Breast epithelium (tissue), 4 donors: ENCODE measurements at places on chromosomes 4 and X.

DNA sequence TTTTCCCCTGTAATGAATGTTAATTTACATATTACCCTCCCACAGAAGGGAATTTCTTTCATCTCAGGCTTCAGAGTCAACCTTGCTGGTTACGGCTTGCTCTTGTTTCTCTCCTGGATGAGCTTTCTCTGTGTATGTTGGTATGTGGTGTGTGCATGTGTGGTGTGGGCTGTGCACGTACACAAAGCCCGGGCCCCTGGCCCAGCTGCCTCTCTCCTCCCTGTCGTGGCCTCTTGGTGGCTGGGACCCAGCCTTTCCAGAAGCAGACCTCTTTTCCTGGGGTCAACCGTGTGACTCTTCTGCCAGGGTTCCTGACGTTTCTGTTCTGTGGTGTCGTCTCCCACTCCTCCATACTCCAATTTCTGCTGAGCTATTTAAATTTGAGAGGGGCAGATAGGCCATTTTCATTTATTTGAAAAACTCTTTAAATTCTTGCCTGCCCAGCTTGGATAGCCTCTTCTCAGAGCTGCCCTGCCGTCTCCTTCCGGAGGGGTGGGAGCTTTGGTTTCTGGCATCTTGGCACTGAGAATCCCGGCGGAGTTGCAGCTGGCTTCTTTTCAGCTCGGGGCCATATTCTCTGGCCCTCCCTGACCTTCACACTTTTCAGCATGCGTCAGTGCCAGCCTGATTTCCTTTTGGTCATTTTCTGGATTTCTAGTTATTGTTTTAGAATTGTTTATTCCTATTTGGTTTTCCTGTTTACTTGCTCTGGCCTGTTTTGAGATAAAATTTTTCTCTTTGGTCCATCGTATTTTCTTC lies 25.1 kb downstream of the FHDC1 start:
- no peak for DNase-seq

- DNase-seq = no peak
Measured at GRCh38 chrX:68183612-68184214, 249.6 kb downstream of the OPHN1 start.

GRCh38 chr4:66182636-66183035 lies 512.3 kb upstream of the EPHA5 start:
- no peak for DNase-seq

GRCh38 chr4:172962564-172963353 lies 205.9 kb upstream of the GALNT7 start:
- DNase-seq = no peak

- no peak for DNase-seq
Measured at GRCh38 chrX:24506082-24506481, 41.0 kb downstream of the PDK3 start.

DNA sequence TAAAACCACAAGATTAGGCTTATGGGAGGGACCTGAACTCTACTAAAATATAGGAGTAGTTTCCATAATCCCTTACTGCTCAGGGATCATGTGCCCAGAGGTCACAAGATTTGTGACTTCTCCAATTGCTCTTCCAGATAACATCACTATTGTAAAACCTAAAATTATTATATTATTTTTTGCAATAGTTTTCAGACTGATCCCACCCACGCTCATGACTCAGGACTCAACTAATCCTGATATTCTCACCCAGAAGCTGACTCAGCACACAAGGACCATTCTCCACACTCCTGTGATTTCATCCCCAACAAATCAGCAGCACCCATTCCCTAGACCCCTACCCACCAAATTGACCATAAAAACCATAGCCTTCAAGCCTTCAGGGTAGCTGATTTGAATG lies 24.0 kb upstream of the RPL34 start:
- DNase-seq = no peak

GRCh38 chrX:85619962-85620361 lies 240.5 kb upstream of the POF1B start:
- no peak for DNase-seq
